ENCODE measurements at places on chromosomes 7 and 10.

DNA sequence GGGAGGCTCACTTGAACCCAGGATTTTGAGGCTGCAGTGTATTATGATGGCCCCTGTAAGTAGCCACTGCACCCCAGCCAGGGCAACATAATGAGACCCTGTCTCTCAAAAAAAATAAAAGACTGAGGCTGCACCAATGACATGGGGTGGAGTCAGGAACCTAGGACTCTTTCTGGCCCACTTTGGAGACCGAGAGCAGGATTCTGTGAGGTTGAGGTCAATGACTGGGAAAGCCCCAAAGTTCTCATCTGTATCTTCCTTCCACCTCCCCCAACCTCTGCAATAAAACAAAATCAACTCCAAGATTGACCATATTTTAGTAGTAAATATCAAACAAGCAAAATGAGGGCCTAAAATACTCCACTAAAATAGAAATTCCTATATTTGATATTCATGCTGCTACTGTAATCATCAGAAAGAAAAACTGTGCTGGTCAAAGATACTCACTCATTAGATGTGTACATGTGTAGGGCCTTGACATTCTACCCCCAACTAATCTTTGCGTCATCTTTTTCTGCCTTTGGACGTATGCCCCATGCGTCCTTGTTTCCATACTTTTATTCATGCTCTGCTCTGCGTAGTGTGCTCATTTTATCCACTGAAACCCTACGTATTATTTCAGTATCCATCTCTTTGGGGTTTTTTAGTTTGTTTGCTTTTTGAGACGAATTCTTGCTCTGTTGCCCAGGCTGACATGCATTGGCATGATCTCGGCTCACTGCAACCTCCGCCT is 23.8 kb downstream of the WBP1L start:
- no peak for DNase-seq

DNA sequence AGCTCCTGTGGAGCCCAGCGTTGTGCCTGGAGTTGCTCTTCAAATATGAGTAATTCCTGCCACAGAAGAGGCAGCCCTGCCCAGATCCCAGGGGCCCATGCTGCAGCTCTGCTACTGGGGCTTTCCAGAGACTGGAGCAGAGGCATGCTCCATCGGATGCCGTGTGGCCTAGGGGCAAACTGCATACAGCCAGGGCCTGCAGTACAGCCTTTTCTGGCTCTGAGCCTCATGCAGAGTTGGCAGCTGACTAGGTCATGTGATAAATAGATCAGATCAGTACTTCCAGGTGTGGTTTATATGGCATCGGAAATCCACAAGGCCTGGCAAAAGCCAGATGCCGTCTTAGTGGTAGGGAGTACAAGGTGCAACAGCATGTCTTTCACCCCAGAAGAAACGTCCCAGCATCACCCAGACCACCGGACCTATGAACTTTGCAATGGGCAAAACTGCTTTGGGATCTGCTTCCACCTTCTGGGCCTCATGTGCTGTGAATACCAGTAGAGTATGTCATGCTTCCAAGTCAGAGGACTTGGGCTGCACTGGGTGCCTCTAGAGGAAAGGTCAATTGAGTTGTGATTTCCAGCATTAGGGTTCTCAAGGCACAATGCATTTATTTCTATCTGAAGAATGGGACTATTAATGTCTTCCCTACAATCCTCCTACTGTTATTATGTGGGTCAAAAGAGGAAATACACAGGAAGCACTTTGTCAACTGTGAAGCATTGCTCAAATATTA is 250.7 kb upstream of the ZNF32 start:
- no peak for DNase-seq

DNA sequence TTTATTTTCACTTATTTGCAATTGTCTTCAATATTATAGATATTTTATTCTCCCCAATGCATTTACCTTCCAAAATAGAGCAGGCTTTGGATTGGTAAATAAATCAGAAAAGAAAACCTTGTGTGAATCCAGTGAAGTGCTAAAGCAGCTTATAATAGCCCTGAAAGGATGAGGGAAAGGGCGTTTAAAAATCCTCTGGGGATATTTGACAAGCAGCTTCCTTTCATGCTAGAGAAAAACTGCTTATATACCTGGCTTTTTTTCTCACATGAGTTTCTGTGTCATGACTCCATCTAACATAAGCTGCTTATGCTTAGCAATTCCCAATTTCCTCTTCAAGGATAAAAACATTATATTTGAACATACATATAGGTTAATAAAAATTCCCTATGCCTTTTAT is 221.6 kb upstream of the SEMA3E start:
- DNase-seq: no peak

GRCh38 chr10:67629461-67629971 is 66.5 kb downstream of the CTNNA3 start:
- no peak for DNase-seq

GRCh38 chr10:120634659-120635058 is 177.6 kb downstream of the PLPP4 start:
- no peak for DNase-seq

DNA sequence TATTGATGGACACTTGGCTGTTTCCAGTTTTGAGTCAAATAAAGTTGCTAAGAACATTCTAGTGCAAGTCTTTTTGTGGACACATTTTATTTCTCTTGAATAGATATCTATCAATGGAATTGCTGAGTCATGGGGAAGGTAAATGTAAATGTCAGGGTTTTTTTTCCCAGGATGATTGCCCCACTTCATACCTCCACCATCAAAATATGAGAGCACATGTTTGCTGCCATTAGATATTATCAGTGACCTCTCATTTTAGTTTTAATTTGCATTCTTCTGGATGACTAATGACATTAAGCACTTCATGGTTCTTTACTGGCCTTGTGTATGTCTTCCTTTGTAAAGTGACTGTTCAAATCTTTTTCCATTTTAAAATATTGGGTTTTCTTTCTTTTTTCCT is 45.7 kb downstream of the PAPSS2 start:
- no peak for DNase-seq

DNA sequence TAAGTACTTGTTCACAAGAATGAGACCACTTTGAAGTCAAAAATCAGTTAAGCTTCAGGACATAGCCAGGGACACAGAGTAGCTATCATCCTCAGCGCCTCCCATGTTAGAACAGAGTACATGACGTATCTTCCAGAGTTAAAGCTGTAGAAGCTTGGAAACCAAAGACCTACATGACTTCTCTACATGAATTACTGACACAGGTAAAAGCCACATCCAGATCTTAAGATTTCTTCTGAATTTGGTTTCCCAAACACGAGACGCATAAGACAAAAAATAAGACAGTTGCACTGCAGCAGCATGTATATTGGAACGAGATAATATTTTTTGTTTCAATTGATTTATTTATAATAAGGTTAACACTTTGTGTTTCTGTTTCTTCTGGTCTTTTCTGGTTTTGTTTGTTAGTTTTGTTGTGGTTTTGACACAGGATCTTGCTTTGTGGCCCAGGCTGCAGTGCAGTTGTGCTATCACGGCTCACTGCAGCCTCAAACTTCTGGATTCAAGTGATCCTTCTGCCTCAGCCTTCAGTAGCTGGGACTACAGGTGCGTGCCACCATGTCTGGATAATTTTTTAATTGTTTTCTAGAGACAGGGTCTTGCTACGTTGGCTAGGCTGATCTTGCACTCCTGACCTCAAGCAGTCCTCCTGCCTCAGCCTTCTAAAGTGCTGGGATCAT is 10.2 kb upstream of the EPC1 start:
- DNase-seq: no peak

DNA sequence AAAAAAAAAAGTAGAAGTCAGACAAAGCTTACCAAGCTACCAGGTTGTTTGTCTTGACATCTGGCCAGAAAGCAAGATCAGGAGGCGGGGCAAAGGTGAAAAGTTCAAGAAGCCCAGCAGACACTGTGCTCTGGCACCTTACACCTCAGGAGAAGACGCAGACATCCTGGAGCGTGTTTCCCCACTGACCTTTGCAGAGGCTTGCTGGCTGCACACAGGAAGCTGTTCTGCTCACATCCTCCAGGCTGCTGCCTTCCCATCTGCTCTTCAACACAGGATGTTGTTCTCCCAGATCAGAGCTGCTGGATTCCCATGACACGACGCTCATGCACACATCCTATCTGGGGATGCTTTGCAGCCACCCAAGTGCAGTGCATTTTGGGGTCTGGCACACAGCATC is 174.4 kb upstream of the KIAA1217 start:
- DNase-seq: no peak

DNA sequence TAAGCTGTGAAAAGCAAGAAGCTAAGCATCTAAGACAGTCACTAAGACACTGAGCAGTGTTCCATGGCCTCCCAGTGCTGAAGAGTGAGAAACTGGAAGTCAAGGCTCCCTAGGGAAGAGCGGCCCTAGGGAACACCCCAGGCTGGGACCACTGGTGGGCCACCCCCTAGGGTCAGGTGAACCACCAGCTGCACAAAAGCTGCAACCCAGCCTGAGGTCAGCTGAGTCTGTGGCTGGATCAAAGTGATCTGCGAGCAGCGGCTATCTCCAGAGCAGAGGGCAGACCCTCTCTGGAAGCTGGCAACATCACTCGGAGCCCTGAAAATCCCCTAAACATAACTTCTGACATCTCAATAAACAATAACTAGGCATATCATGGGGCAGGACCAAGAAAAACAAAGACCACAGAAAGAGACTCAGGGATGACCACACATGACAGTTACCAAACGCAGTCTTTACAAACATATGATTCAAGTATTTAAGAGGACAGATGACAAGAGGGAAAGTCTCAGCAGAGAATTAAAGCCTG is 125.8 kb downstream of the DLG5 start:
- DNase-seq: no peak

GRCh38 chr7:127239814-127240213 is 12.9 kb downstream of the GRM8 start:
- DNase-seq: no peak

GRCh38 chr10:62726142-62726541 is 78.4 kb upstream of the ADO start:
- peak; percentile 82 for DNase-seq

DNA sequence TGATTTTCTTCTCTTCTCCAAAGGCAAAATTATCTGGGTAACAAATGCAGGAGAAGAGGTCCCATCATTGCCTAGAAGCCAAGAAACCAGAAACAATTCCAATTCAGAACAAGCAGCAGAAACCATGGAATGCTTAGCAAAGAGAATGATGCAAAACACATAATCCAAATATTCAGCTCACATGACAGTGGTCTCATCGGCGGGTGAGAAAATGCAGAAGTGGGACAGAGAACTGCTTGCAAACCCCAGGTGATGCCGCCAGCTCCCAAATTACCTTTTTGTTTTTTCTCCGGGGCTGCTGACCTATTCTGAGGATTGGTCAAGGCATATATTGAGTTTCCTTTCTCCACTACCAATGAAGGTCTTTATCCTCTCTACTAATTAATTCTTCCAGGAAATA is 99.7 kb downstream of the ZNF22 start:
- DNase-seq: no peak

DNA sequence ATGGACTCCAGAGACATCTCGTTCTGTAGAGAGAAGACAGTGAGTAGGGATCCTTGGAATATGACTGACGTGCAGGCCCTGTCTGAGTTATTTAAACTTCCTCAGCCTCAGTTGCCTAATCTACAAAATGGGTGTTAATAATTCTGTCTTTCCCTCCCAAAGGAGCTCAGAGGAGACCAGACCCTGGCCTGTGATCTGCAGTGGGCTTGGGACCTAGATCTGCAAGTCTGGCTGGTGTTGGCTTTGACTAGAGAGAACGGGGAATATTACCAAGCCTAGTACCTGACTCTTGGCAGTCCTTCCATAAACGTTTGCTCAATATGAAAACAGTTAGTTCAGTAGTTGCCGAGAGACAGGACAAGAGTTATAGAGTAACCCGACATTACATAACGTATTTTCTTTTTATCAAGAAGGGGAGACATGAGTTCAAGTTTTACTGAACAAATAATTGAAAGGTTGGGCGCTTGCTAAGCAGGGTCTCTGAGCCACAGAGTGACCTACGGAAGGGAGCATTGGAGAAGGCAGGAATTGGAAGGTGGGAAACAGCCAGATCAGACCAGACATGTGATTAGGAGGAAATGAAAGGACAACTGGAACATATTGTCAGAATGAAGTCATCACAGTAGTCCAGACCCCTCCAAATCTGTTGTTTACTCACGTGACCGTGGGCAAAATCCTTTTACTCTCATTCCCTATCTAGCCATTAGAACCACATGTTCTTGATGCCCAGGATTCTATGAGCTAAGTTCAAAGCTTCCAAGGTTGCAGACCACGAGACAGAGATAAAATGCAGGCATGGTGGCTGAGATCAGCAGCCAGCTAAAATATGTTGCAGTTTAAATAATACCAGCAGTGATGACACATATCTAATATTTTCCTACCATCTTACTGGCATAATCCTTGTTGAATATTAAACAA is 10.9 kb upstream of the CYP3A4 start:
- no peak for DNase-seq

All from activated T-cell treated with anti-CD3 and anti-CD28 coated beads, Interleukin-2, amount 50 U/mL, for 48 hours (primary cell).